ENCODE measurements at places on chromosomes 16 and 17.

- no peak for DNase-seq
These were observed 3.8 kb upstream of the SNX20 start for GRCh38 chr16:50684823-50685461.

DNA sequence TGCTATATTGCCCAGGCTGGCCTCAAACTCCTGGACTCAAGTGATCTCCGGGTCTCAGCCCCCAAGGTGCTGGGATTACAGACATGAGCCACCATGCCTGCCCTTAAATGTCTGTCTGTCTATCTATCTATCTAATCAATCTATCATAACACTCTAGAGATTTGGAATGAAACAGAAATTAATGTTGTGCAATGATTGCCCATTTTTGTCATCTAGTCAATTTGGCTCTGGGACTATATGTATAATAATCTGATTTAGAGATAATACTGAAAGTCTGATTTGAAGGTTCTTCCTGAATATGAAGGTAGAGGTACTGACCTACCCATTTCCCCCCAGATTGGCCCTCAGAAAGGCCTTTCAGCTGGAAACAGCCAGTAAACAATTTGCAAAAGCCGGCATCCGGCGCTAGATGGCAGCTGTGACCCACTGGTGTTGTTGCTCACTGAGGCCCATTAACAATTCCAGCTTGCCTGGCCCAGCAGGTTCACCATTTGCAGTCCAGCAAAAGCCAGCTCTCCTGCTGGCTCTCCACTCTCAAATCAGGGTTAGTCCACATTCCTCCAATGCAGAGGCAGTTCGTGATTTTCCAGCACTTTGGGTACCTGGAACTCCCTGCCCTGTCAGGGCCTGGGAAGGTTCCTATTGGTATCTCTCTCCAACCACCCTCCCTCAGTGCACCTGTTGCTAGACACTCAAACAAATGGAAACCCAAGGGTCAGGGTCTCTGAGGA, 22.9 kb upstream of the C16orf87 start:
- DNase-seq = no peak

DNA sequence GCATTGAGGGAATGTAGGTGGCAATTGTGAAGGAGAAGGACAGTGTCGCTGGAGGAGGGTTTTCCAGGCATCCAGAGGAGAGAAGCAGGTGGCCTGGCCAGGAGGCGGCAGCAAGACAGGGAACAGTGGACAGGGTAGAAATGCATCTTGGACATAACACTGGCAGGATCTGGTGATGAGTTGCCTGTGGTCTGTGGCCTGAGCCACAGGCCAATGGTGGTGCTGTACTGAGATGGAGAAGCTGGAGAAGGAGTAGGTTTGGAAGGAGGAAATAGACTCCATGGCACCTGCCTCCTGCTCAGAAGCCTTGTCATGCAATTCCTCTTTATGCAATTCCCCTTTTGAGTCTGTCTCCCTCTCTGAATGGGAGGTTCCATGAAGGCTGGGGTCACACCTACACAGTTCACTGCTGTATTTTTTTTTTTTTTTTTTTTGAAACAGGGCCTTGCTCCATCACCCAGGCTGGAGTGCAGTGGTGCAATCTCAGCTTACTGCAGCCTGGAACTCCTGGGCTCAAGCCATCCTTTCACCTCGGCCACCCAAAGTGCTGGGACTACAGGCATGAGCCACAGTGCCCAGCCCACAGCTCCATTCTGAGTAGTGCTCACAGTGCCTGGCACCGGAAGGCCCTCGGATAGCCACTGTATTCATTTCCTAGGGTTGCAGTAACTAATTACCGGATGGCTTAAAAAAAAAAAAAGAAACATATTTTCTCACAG, 13.5 kb upstream of the CACNG4 start:
- DNase-seq = no peak

GRCh38 chr17:71849783-71850768, 270.7 kb upstream of the SOX9 start:
- DNase-seq = no peak

DNA sequence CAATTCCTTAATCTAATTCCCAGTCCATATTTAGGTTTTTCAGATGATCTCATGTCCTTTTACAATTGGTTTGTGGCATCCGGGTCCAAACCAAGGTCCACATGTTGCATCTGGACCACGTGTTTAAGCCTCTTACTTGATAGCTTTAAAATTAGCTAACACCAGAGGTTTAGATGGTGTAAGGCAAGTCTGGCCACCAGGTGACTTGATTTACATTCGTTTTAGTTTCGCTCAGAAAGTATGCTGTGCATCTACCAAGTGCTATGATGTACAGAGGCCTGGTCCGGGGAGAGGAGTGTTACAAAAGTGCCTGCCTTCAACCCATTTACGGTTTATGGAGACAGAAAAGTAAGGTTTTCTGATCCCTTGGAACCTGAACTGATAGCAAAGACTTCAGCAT, 878 bp upstream of the DNAJA2 start:
- DNase-seq = no peak

DNA sequence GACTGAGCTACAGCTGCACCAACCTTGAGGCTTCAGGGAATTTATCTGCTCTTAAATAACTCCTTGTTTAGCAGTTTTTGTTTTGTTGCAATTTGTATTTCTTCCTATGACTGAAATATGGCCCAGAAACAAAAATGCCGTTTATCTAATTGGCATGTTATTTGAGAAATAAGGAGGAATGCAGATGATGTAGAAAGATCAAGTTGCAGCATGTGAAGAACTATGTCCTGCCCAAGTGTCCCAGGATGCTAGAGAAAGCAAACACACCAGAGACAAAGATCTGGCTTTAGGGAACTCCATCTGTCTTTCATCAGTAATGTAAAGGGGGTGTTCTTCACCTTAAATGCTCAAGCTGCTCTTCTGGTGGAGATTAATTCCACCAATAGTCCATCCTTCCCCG, 29.7 kb downstream of the USP31 start:
- peak; percentile 39 for DNase-seq

- peak; percentile 3 for DNase-seq
These were observed at the start of gene PPM1E for GRCh38 chr17:58755577-58756245. Gene PPM1E (plus strand): TSS chr17:58755854.

- DNase-seq = no peak
These were observed 23.5 kb downstream of the OMG start for GRCh38 chr17:31273516-31273915.

DNA sequence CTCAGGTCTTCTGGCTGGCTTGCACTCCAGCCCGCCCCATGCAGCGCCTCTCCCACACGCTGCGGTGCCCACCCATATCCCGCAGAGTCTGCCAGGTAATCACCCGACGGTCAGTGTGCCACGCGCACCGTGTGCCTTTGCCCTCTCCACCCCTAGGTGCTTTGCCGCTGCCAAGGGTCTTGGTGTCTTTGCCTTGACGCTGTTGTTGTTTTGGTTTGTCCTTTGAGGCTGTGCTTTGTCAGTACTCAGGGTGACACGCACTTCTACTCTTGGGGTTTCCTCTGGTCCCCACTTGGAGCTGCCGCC, 30.1 kb downstream of the UBN1 start:
- no peak for DNase-seq

DNA sequence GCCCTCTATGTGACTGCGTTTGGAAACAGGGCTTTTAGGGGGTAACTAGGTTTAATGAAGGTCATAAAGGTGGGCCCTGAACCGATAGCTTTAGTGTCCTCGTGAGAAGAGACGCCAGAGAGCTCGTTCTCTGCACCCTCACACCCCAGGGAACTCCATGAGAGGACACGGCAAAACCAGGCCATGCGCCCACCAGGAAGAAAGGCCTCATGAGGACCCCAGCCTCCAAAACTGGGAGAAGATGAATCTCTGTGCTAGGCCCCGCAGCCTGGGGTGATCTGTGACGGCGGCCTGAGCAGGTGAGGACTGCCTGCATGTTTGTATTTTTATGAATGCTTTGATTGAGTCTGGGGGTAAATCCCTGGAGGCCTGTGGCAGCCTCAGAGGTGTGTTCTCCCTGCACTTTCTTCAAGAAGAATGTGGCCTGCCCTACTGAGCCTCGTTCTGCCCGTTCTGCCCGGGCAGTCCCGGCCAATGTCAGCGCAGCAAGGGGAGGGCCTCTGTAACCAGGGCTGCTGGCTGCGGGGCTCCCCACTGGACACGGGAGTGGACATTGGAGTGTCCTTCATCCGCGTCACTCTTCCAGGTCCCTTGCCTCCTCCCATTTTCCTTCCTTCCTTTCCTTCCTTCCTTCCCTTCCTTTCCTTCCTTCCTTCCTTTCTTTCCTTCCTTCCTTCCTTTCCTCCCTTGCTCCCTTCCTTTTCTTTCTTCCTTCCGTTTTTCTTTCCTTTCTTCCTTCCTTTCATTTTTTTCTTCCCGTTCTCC, 6.8 kb upstream of the RNF213 start:
- no peak for DNase-seq

GRCh38 chr17:81586096-81586495, 33.9 kb upstream of the FAAP100 start:
- DNase-seq = no peak

GRCh38 chr16:11586856-11587642, at the start of gene LITAF:
Gene LITAF (minus strand): TSS chr16:11586919. CDS start chr16:11556730, 30,189 bp downstream.
- DNase-seq = peak; percentile 15

DNA sequence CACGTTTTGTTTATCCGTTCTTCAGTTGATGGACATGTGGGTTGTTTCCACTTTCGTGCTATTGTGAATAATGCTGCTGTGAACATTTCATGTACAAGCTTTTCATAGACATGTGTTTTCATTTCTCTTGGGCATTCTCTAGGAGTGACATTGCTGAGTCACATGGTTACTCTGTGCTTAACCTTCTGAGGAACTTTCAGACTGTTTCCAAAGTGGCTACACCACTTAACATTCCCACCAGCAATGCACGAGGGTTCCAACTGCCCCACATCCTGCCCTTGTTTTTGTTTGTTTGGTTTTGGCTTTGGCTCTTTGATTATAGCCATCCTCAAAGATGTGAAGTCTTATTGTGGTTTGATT, 14.2 kb upstream of the PEMT start:
- DNase-seq = no peak

DNA sequence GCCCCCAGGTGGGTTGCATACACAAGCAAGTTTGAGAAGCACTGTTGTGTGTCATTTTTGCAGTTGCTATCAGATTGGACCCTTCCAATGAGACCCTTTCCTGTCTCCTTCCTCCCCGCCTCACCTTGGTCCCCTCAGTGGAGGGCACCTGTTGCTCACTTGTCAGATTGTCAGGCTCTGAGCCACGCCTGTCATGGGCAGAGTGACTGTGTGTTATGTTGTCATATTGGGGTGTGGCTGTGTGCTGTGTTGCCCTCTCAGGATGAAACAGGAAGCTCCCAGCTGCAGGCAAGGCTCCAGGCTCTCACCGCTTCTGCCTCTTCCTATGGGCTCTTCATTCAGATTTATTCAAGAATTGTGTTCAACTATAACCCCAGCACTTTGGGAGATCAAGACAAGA, 302.9 kb downstream of the CPPED1 start:
- DNase-seq = no peak

- no peak for DNase-seq
These were observed 6.8 kb upstream of the CLUH start for GRCh38 chr17:2718150-2718938.

DNA sequence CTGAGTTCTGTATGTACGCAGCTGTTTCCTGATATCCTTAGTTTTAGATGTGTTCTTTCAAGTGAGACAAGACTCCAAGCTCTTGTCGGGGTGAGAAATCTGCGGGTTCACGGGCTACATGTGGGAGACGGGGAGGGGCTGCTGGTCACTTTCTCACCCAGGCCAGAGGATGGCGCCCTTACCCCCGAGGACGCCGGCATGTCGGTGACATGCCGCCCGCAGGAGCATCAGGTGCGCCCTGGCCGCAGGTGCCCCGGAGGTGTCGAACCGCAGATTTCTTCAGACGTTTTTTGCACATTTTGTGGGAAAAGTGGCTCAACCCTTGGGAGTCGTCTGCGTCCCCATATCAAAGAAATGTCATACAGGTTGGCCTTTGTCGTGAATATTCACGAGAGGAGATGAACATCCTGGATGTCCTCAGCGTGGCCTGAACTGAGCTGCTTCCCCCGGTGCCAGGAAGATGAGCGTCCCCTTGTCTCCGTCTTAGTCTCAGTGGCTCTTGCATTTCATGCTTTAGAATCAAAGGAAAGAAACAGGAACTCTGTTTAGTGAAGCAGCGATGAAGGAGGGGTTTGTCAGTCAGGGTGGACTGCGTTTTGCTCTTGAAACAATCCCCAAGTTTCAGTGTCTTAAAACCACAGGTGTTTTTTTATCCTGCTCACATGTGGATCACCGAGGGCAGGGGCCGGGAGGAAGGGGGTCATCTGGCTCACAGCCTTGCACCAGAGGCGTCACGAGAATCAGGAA, 75.4 kb upstream of the ZNF750 start:
- DNase-seq = no peak

- peak; percentile 99 for DNase-seq
These were observed 27.5 kb downstream of the OMG start for GRCh38 chr17:31269578-31269983.

- DNase-seq = no peak
These were observed 96.5 kb downstream of the ABCC1 start for GRCh38 chr16:16045879-16046278.

GRCh38 chr16:9334103-9334502, 242.7 kb downstream of the HAPSTR1 start:
- DNase-seq = no peak

- DNase-seq = no peak
These were observed 15.9 kb upstream of the C16orf95 start for GRCh38 chr16:87333101-87333500.

GRCh38 chr17:74393346-74393942, 26.1 kb downstream of the GPR142 start:
- DNase-seq = no peak

DNA sequence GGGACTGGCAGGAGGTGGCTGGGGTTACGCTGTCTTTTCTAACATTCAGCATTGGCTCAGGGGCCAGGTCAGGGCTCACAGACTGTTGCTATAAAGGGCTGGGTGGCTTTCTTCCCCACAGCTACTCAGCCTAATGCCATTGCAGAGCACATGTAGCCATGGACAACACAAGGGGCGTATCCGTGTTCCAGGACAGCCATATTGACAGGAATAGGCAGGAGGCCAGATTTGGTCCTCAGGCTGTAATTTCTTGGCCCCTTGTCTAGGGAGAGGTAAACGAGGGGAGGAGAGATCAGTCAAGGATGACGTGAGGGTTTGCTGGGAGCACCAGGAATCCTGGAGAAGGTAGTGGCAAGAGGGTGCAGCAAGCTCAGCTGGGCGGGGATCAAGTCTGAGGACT, 21.2 kb upstream of the MYO15B start:
- DNase-seq = no peak
